ENCODE measurements at places on chromosomes 4 and X. TPM values are rescaled to one million over a fixed set of nuclear protein-coding genes. Genes with fewer than 3 reads are reported as not detected.

- DNase-seq = no peak
Observed at GRCh38 chrX:2894885-2895292, 34.2 kb downstream of the ARSD start.

The CSN1S1 gene
- not detected for total RNA-seq

The FOXP3 gene
- total RNA-seq = not detected

- DNase-seq = no peak
Observed at GRCh38 chr4:44632089-44632488, 19.3 kb downstream of the YIPF7 start.

DNA sequence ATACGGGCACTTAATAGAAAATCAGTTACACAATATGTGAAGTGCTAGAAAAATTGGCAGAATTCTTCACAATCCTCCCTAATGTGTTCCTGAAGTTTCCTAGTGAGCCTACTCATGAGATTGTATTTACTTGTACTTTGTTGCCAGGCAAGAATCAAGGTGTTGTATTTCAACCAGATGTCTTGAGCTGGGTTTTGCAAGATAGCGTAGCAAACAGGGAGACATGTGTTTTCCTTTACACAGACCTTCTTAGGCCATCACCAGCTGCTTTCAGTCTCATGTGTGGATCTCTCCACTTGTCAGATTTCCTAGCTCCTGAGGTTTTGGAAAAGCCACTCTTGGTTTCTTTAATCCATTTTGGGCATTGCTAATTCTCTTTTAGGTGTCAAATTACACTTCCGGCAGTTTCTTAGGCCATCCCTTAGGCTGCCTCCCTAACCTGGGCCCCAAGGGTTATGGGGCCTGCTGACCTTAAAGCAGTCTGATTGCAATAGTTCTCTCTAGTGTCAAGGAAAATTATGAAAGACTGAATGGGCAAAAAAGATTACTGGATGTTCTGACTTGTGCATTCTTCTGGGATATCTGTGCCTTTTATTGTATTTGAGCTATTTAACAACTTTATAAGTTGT is 12.2 kb upstream of the EDA start:
- no peak for DNase-seq

- DNase-seq = no peak
Observed at GRCh38 chr4:121016611-121017010, 55.7 kb downstream of the NDNF start.

DNA sequence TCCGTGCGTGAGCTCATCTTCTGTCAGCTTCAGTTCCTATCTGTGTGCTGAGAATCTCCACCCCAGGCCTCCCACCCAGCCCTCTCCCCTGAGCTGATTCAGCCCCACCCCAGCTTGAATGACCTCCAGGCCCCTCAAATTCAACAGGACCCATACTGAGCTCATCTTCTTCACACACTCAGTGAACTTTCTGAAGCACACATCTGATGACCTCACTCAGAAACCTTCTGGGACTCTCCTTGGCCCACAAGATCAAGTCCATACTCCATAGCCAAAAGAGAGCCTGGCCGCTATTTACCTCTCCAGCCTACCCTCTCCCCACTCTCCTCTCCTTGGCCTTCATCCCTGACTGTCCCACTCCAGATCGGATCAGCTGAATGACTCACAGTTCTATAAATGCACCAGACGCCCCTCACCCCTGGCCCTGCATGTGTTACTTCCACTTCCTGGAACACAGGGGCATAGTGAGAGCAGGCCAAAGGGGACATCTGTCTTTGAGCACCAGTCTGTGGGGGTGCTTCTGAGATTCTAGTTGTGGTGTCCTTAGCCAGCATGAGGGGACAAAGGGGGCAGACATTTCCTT is 62.5 kb downstream of the PJA1 start:
- DNase-seq = no peak

DNA sequence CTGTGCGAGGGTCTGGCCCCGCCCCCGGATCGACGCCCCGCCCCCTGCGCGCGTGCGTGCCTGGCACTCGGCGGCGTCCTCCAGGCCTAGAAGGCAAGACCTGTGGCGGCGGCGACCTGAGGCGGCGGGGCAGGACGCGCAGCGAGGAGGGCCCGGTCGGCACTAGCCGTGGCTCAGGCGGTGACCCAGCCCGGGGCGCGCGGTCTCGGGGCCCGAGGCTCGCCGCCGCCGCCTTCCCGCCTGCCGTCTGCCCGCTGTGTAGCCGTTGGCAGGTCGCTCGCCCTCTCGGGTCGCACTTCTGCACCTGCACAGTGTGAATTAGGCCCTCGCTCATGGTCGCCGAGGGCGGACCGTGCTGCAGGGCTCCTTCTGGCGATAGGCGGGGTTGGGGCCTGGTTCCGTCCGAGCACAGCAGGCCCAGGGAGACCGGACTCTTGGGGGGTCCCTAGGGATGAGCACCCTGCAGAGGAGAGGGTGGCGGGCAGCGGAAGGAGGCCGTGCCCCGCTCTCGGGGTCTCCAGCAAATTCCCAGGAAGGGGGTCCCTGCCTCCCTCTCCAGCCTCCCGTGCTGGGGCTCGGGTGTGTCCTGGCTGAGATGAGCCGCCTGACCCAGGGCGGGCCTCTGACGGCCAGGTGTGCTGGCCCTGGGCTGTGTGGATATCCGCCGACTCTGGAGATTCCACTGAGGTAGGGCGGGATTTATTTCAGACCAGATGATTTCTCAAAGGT is 557 bp upstream of the FAM53A start:
- DNase-seq = no peak

GRCh38 chr4:27094783-27095182 is 234.1 kb downstream of the STIM2 start:
- DNase-seq = peak; percentile 3

The LRIT3 gene
- total RNA-seq = not detected

The GUF1 gene
- total RNA-seq = 6.1 TPM

GRCh38 chr4:40251366-40251765 is 54.5 kb downstream of the RHOH start:
- DNase-seq = peak; percentile 3

GRCh38 chr4:36489798-36490197 is 208.4 kb downstream of the DTHD1 start:
- DNase-seq = no peak

DNA sequence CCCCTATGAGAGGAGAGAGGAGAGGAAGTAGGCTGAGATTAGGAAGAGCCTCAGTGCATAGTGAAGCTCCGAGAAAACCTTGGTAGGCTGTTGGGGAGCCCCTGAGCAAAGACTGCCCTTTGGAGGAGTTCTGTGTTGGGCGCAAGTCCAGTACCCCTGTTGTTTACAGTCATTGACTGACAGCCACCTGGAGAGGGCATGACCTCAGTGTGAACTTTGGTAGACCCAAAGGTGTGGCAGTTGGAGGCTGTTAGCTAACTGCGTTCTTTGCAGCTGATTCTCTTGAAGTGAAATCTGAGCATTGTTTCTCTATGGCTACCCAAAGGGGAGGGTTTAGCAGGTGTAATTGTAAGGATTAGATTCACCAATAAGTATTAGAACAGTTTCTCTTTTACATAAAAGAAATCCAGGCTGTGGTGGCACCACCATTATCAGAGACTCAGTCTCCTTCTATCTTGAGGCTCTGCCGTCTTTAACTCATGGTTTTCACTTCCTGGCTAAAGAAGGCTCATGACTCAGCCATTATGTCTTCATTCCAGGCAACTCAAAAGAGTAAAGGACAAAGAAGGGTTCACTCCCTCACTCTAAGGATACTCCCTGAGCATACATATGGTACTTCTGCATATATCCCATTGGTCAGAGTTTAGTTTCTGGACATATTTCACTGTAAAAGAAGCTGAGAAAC is 33.4 kb downstream of the ANXA3 start:
- DNase-seq = no peak

GRCh38 chr4:26106776-26107175 is 192.8 kb downstream of the SMIM20 start:
- no peak for DNase-seq

The FAM90A26 gene
- not detected for total RNA-seq

DNA sequence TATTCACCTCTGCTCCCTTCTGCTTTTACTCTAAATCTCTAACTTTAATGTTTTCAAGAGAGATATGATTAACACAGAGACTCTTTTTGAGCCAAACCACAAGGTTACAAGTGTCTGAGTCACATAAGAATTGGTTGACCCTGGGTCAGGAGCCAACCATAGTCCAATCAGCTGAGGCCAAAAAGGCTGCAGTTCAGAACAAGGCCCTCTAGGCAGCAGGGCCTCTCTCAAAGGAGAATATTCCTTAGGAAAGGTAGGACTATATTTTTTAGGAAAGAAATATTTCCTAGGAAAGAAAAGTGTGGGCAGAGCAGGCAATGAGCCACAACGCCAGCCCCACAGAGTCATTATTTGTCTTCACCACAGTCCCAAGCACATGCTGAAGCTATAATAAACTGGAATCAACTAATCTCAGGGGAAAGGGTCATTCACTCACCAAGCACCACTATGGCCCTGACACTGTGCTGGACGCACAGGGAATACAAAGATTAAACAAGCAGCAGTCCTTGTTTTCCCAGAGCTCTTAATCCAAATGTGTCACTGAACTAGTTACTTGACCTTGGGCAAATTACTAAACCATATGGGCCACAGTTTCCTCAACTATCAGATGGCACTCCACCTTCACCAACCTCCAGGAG is 2.2 kb downstream of the ATP8A1 start:
- DNase-seq = no peak

Measured in lung microvascular endothelial cell (primary cell).